SHP77 (cell line): ENCODE measurements at places on chromosomes 6 and 20.

- no peak for DNase-seq
These were observed 158.7 kb upstream of the CENPW start for GRCh38 chr6:126181173-126181741.

GRCh38 chr6:19905584-19905983 lies 68.4 kb downstream of the ID4 start:
- no peak for DNase-seq

- no peak for DNase-seq
These were observed 17.4 kb downstream of the TMEM242 start for GRCh38 chr6:157305670-157306653.

GRCh38 chr6:81832304-81832703 lies 79.8 kb upstream of the TENT5A start:
- DNase-seq, result no peak

DNA sequence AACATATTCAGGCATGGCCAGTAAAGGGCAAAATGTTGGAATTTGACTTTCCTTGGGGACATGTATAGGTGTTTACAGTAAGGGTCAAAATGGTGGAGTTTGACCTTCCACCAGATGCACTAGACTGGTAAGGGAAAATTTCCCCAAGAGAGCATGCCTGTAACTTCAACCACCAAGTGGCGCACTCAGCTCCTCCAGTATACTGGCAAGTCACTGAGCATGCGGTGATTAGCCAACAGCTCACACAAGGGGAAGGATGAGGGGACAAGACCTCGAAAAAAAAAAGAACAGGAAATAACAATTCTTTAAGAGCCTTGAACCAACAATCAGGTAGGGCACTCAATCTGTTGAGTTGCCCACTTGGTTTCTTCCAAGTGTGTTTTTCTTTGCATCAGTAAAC lies 140.9 kb downstream of the EYS start:
- no peak for DNase-seq

DNA sequence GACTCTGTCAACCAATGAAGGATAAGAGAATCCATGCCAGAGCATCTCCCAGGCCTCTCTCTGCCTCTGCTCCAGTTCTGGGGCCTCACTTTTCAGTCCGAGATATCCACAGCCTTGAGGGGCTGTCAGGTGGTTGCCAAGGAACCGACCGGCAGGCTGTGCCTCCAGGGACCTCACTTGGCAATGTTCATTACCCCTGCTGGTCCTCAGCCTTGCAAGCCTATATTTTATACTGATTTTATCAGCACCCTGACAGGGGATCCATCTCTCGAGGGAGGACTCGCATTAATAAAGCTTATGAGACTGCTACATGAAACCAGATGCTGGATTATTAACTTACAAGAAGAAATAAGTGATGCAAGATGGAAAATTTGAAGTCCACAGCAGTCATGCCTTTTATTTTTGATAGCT lies 39.9 kb downstream of the TMC2 start:
- DNase-seq, result no peak

DNA sequence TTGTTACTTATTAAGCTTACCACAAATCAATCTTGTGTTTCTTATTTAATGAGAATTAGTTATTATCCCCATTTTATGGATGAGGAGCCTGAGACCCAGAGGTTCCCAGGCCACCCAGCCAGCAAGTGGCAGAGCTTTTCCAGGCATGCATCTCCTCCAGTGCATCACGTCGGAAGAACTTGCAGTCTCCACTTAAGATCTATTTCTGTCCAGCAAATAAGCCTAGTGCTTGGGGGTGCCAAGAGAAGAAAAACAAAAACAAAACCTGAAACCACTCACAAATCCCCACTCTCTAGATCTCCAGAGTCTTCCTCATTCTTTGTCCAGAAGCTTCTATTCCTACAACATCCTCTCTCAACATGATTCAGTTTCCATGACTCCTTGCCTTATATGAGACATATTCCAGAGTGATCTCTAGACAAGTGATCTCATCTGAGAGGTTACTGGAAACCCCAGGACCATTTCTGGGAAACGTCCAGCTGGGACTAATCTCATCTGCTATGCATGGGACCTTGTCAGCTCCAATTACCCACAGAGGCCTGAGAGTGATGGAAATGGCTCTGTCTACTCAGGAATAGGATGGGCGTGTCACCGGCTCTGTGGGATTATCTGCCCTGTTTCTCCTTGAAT lies 4.1 kb downstream of the GUCA1B start:
- DNase-seq, result no peak

DNA sequence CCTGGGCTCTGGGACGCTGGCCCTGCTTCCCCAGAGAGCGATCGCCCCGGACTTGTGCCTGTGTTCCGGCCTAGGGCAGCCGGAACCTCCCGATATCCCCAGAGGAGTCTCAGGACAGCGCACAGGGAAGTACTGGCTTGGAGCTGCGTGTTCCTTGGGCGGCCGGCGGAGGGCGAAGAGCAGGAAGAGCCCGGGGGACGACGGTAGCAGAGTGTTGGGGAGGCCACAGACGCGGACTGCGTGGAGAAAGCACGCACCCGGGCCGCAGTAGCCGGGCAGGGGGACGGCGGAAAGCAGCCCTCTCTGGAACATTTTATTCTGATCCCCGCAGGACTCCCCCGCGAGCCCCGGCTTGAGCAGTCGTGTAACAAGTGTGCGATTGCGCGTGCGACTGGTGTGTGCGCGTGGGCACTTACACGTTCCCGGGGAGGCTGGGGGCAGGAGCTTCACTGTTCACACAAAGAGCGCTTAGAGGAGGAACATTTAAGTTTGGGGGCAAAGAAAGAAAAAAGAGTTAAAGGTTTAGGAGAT lies 36.1 kb downstream of the NCR2 start:
- DNase-seq, result no peak

- no peak for DNase-seq
These were observed 68.5 kb upstream of the ARMC2 start for GRCh38 chr6:108779536-108780275.

- DNase-seq, result no peak
These were observed 6.5 kb downstream of the HELZ2 start for GRCh38 chr20:63567386-63568169.

DNA sequence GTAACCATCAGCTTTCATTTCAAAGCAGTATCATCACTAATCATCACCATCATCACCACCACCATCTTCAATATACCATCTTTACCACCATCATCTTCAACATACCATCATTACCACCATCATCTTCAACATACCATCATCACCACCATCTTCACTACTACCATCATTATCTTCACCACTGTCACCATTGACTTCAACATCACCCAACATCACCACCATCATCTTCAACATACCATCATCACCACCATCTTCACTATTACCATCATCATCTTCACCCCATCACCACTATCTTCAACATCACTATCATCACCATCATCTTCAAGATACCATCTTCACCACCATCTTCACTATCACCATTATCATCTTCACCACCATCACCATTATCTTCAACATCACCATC lies 40.5 kb upstream of the FRMD1 start:
- no peak for DNase-seq

- DNase-seq, result peak; percentile 83
These were observed 1.1 kb downstream of the SPAG4 start for GRCh38 chr20:35616465-35617396.

DNA sequence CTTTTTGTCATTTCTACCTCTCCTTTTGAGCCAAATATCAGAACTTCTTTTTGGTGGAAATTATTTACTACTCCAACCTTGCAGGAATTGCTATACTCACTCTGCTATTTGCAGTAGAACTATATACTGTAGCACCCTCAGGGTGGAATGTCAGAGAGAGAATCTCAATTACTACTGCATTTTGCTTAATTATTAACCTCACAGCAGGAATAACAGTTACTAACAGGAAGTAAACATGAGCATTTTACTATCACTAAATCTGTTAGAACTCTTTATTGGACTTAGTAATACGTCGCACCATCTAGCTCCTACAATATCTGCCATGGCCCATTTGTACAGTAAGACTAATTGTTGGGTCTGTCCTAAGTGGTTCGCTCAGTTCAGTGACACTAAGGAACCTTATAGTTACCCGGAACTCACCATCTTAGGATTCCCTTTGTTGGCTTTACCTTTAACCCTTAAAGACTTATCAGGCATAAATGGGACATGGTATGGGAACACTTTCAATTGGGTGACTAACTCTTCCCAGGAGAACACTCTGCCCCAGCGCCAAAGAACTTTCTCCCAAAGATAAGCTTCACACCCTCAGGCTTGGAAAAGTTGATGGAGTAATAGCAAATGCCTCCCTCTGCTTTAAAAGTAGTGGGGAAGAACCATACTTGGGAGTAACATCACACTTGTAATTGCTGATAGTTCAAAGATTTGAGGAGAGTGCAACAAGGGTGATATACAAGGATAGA lies 38.8 kb downstream of the PLN start:
- DNase-seq, result no peak

GRCh38 chr6:169216830-169217229 lies 36.8 kb downstream of the THBS2 start:
- no peak for DNase-seq

GRCh38 chr20:58287638-58288037 lies 21.9 kb upstream of the RAB22A start:
- DNase-seq, result no peak

DNA sequence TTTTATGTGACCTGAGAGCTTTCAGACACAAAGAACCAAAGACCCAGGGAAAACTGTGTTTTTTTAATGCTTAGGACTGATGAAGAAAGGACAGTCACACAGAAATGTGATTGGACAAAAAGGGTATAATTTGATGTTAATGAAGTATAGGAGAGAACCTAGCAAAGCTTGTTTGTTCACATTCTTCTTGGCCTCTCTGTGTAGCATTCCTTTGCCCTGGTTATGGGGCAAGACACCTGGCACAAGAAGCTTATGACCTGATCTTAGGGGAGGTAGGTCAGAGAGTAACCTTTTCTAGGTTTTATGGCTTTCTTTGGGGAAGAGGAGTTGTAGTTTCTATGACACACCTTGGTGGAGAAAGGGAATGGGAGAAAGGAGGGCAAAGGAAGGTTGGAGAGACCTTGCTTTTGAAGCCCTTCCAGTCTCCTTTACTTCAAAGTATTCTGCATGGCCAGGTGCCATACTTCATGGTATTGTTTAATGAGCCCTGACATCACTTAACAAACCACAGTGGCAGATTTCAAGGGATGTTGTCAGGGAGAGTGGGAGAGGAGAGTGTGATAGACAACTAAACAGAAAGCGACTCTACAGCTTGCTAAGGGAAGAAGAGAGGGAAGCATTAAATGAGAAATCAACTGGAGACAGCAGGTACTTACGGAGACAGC lies 701.8 kb upstream of the FLRT3 start:
- no peak for DNase-seq

DNA sequence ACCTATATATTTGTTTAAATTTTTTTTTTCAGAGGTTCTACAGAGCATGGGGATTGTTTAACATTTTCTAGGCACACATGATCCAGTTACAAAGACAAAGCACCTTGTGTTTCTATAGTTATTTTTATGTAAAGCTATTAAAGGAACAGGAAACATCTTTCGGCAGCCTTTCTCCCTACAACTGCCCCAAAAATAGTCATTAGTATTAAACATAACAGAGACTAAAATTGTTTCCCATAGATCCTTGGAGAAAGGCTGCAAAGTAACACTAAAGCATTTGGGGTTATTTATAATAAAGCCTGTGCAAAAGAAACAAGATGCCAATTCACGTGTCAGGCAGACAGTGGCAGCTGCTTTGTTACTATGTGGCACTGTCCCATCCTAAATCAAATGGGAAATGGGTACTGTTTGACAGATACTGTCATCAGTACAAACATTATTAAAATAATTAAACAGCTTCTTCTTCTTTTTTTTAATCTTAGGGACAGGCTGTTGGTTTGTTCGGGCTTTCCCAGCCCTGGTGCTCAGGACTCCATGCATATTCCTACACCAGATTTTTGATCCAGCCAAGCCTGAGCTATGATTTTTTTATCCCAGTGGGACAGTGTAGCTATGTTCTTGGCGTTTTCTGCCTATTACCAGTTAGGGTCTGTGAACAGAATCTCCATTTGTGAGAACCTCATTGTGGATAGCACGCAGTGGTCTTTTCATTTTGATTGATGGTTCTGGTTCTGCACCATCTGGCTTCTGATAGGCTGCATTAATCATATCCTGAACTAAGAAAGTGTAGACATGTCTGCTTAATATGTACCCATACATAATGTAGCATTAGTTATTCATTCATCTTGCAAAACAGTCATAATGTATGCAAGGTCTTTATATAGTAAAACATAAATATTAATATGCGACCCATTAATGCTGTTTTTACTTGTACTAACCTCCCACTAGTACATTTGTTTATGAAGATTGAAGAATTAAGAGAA lies 460.4 kb upstream of the SOX4 start:
- peak; percentile 17 for DNase-seq

DNA sequence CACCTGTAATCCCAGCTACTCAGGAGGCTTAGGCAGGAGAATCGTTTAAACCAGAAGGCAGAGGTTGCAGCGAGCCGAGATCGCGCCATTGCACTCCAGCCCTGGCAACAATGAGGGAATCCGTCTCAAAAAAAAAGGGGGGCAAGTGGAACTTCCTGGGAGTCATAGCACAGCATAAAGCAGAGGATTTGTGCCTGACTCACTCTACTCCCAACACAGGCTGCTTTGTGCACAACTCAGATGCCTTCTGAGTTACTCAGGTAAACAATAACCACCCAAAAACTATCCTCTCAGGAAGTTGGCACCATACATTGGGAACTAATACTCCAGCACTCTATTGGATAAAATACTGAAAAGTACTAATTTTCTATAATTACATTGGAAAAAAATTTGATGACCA lies 2.5 kb upstream of the TMEM244 start:
- no peak for DNase-seq

DNA sequence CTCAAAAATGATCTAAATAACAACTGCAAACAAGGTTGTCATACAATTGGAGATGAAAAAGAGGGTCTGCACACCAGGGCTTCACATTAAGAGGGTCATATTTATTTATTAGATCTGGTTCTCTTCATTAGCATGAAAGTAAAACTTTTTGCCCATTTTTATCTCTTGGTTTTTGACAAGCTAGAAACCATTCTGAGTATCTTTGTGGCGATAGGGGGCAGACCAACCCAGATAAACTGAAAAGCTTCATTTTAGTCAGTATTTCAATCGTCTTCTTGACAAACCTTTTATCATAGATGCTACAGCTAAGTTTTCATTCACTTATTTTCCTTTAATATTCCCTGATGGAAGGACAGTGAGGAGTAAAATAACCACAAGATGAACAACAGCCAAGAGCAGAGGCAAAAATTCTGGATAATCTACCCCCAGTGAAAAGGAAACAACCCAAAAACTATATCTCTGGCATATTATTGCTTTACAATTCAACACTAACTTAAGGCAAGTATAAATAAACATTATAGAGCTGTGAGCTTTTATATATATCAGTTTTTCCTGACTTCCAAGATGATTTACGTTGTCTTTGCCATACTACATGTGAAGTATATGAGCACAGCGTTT lies 45.2 kb downstream of the THEMIS start:
- DNase-seq, result peak; percentile 4

- no peak for DNase-seq
These were observed 58.0 kb downstream of the DTD1 start for GRCh38 chr20:18645851-18646250.

DNA sequence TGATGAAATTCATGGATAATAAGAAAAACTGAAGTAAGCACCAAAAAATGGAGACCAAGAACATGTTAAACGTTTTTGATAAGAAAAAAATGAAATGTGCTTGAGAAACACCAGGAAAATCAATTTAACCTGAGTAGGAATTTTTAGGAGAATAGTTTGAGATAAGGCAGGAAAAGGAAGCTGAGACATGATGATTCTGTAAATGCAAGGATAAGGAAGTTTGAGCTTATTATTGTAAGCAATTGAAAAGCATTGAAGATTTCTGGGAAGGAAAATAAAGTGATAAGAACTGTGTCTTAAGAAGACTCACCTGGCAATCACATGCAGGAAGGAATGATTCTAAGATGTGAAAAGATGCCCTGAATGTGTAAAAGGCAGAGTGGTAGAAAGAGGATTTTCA lies 66.6 kb downstream of the ALDH8A1 start:
- DNase-seq, result no peak
